ENCODE measurements at places on chromosomes 11 and 22.
A peak's percentile ranks its signal among the peaks of the same experiment; 100 is the strongest.

DNA sequence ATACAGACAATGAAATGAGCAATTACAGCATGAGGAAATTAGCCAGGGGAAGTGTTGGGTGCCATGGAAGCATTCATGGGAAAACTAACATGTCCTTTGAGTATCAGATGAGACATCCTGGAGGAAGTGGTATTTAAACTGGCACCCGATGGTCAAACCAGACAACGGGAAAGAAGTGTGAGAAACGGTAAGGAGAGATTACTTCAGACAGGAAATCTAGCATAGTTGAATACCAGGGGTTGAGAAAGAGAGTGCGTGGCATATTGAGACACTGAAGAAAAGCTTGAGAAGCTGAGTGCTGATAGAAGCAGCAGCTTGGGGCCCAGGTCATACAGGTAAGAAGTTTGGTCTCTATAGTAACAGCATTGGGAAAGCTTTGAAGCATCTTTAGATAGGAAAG, 175.3 kb downstream of the C11orf87 start:
- no peak for DNase-seq

GRCh38 chr11:118002010-118002540, 15.9 kb downstream of the IL10RA start:
- DNase-seq = no peak

GRCh38 chr11:27447288-27448183, 25.1 kb downstream of the LGR4 start:
- DNase-seq = peak; percentile 91

GRCh38 chr11:47144541-47144940, 32.1 kb downstream of the ARFGAP2 start:
- no peak for DNase-seq

GRCh38 chr22:48819232-48819631, 1008.4 kb downstream of the BRD1 start:
- DNase-seq = no peak

DNA sequence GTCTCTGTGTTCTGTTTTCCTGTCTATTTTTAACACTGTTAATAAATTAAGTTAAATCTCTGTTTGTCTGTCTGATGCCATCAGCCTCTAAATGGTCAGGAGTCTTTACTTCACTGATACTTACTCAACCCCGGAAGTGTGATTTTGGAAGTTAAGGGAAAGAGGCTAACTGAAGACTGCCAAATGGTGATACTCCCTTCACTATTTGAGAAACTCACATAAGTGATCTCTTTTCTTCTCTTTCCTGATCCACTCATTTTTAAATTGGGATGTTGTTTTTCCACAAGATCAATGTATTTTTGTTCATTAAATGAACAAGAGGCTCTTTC, 389 bp upstream of the CASP12 start:
- no peak for DNase-seq

DNA sequence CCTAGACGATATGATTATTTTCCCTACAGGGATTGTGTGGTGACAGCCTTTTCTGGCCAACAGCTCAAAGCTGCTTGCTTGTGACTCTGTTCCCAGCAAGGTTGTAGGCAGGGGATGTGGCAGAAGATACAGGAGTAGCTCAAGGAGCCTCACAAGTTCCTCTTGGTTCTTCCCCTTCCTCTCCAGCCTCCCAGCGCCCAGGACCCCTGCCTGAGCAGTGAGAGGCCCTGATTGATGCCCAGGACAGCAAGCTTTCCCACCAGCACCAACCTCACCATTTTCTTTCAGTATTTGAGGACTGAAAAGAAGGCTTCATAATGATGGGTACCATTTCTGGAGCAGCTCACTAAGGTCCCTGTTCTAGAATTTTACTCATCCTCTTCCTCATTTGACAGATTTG, 248.0 kb downstream of the TENM4 start:
- DNase-seq = no peak

DNA sequence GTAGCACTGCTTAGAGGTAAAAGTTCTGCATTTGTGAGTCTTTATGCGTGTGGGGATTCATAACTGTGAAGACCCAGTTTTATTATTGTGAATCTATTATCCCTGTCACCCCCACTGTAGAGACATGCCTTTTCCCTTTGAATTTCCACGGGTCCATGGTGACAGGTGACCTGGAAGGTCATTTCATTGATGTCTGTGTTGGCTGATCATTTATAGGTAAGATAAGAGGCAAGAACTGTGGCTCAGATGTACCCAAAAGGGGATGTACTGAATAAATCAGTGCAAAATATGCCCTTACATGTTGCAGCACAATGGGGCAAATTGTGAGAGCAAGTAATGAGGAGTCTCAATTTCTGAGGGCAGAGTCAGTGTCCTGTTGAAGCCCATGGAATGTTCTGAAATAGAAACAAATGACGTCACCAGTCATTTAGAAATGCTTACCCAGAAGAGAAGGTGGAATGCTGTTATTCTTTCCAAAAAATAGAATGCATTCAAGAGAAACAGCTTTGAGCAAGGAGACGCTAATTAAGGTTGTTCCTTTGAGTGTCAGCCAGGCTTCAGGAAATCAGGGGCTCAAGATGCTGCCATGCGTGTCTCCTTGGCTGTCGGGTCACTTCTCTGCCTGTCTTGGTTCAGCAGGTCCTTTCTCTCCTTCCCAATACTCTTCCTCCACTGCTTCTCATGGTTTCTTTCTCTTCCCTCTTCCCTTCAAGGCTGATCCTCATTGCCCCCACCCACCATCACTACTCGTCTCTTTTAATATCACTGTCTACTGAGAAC, 118.7 kb upstream of the E2F8 start:
- DNase-seq = peak; percentile 74

DNA sequence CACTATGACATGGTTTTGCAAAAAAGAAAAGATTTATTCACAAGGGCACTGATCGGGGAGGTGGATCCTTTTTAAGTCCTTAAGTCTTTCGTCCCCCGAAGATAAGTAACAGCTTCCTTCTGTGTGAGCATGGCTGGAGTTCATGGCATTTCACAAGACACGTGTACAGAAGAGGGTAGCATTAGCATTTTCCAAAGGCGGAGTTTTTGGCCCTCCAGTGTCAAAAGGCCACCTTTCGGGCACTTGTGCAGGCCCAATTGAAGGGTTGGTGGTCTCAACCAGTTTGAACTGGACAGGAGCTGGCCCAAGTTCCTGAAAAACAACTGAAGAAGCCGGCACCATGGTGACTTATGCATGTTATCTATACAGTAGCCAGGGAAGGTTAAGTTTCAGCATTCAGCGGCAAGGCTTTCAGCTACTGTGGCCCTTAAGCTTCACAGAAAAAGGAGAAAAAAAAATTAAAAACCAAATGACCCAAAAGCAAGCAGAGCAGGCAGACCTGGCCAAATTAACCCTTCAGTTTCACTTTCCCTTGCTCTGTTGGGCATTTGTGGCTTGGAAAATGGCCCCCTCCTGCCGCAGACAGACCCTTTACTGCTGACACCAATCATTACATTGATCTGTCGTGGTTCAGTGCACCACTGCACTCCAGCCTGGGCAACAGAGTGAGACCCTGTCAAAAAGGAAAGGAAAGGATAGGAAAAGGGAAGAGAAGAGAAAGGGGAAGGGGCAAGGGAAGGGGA, 18.7 kb downstream of the ZNF74 start:
- DNase-seq = no peak

GRCh38 chr11:353179-353873, 16.0 kb upstream of the B4GALNT4 start:
- peak; percentile 41 for DNase-seq

GRCh38 chr11:66106786-66107599, 36.9 kb downstream of the PACS1 start:
- DNase-seq = peak; percentile 17

GRCh38 chr11:113444502-113445123, 30.6 kb downstream of the DRD2 start:
- no peak for DNase-seq

GRCh38 chr11:113773092-113773415, 438 bp downstream of the ZW10 start:
- no peak for DNase-seq
